ENCODE measurements at places on chromosomes 7 and 10. TPM values are rescaled to one million over a fixed set of nuclear protein-coding genes. Genes with fewer than 3 reads are reported as not detected.

SPDYE1 gene
- not detected for total RNA-seq

CLDN4 gene
- 0.10 TPM for total RNA-seq

PDK4 gene
- 1.8 TPM for total RNA-seq

SPDYE8 gene
- total RNA-seq = not detected

NKX1-2 gene
- not detected for total RNA-seq

PTF1A gene
- not detected for total RNA-seq

PRF1 gene
- total RNA-seq = not detected

PUS7 gene
- 20.3 TPM for total RNA-seq

CEP55 gene
- total RNA-seq = 83.6 TPM

CPVL gene
- 2.6 TPM for total RNA-seq

FAM131B gene
- total RNA-seq = 0.54 TPM

SLC18A3 gene
- not detected for total RNA-seq

SUV39H2 gene
- total RNA-seq = 18.3 TPM

ANKRD1 gene
- 785 TPM for total RNA-seq

GIMAP5 gene
- 54.7 TPM for total RNA-seq

LRIT1 gene
- total RNA-seq = not detected

ACHE gene
- 0.54 TPM for total RNA-seq

AP3M1 gene
- total RNA-seq = 40.8 TPM

ATXN7L1 gene
- 4.4 TPM for total RNA-seq

CRYGN gene
- total RNA-seq = not detected

LRRN3 gene
- total RNA-seq = not detected

IFIT2 gene
- total RNA-seq = 5.9 TPM

TMEM120A gene
- total RNA-seq = 8.5 TPM

Data from mammary microvascular endothelial cell (primary cell).